ENCODE measurements at places on chromosomes 2 and 18.

GRCh38 chr2:143071185-143071876 is 57.9 kb upstream of the ARHGAP15 start:
- H3K27ac ChIP-seq = no peak overlapping the region
- no peaks in the 10 kb centered on the region for H3K27me3 ChIP-seq
- DNase-seq = no peak
- H3K4me3 ChIP-seq = no peak overlapping the region

GRCh38 chr2:172858473-172858745 is 122.8 kb downstream of the RAPGEF4 start:
- no peaks in the 10 kb centered on the region for H3K4me1 ChIP-seq
- no peaks in the 10 kb centered on the region for H3K36me3 ChIP-seq
- peaks cover 4% of the 10 kb centered on the region for H3K27me3 ChIP-seq
- no peak for DNase-seq
- no peak overlapping the region for H3K27ac ChIP-seq

DNA sequence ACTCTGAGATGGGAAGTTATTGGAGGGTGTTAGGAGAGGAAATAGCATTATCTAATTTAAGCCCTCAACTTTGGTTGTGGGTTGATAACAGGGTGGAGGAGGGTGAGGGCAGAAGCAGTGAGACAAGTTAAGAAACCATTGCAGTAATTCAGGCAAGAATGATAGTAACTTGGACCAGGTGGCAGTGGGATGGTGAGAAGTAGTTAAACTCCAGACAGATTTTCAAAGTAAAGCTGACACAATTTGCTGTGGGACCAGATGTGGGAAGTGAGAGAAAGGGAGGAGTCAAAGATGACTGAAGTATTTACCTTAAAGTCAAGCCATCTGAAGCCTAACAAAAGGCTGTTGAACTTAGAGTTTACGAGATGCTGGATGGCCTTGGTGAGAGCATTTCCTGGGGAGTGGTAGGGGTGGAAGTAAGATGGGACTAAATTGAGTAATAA is 163.2 kb upstream of the KLF7 start:
- H3K4me1 ChIP-seq = peaks cover 46% of the 10 kb centered on the region
- H3K27me3 ChIP-seq = no peaks in the 10 kb centered on the region
- H3K36me3 ChIP-seq = peaks cover 5% of the 10 kb centered on the region
- no peak overlapping the region for H3K4me3 ChIP-seq

DNA sequence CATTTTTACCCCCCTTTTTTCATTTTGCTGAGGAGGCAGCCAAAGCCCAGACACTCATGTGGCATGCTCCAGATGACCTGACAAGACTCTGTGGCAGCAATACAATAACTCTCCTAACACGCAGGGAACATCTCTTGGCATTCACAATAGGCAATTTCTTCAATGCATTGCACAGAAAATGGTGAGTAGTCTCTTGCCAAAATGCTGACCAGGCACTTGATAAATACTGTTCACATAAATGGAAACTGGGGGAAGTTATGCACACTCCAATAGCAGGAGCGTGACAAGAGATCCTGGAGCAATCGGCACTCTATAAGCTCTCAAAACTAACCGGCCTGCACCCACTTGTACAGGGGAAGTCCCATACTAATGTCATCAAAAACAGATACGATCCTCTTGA is 66.3 kb downstream of the NBAS start:
- H3K27me3 ChIP-seq = no peaks in the 10 kb centered on the region
- DNase-seq = no peak
- H3K4me1 ChIP-seq = no peaks in the 10 kb centered on the region

DNA sequence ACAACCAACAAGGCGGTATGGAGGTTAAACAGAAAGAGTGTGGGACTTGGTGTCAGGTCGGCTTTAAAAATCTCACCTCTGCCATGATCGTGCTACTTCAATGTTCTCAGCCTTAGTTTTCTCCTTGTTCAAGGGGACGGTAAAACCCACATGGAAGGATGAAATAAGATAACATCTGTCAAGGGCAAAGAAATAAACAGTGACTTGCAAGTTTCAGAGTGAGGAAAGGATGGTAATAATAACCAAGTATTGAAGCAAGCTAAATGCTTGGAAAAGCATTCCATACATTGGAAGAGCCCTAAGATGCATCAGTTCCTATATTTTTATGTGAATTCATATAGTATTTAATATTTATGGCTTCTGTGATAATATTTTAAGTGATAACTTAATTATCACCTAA is 29.8 kb upstream of the LMAN1 start:
- no peak for DNase-seq
- H3K4me3 ChIP-seq = no peak overlapping the region
- peaks cover 14% of the 10 kb centered on the region for H3K27me3 ChIP-seq
- H3K36me3 ChIP-seq = no peaks in the 10 kb centered on the region
- H3K27ac ChIP-seq = no peak overlapping the region

DNA sequence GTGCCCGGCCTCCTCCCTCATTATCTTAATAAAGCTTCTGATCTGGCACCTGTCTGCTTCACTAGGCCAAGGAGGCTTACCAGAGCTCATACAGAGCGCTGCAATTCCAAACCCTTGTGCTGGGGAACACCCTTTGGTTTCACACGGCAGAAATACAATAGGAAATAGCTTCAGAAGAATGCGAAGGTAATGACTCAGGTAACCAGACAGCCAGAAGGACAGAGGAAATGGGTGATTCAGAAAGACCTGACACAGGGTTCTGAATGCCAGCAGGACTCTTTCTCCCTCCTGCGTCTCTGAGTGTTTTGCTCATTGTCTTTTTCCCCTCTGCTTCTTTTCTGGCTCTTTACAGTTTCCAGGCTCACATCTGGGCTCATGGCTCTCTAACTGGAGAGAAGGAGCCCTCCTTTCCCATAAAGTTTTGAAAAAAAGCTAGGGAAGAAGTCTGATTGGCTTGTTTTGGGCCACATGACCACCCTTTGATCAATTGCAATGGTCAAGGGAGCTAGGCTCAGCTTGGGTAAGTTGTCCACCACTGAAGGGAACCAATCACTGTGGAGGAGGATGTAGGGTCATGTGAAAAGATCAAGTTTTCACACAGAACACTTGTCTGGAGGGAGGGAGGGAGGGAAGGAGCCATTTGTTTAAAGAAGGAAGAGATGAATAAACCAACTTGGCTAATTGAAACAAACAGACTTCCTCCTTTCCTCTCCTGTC is 90.5 kb upstream of the UPP2 start:
- no peak overlapping the region for H3K4me3 ChIP-seq
- peaks cover 32% of the 10 kb centered on the region for H3K4me1 ChIP-seq
- no peaks in the 10 kb centered on the region for H3K36me3 ChIP-seq

- peaks cover 2% of the 10 kb centered on the region for H3K36me3 ChIP-seq
- no peak overlapping the region for H3K27ac ChIP-seq
- peaks cover 32% of the 10 kb centered on the region for H3K27me3 ChIP-seq
- H3K4me1 ChIP-seq = peaks cover 45% of the 10 kb centered on the region
Observed at GRCh38 chr2:11102466-11102865, 52.8 kb upstream of the SLC66A3 start.

- H3K4me3 ChIP-seq = no peak overlapping the region
- H3K27ac ChIP-seq = no peak overlapping the region
- no peaks in the 10 kb centered on the region for H3K36me3 ChIP-seq
- H3K27me3 ChIP-seq = no peaks in the 10 kb centered on the region
Observed at GRCh38 chr2:233789554-233789953, 11.4 kb downstream of the MROH2A start.

- no peak overlapping the region for H3K4me3 ChIP-seq
- no peaks in the 10 kb centered on the region for H3K4me1 ChIP-seq
- H3K27ac ChIP-seq = no peak overlapping the region
- no peaks in the 10 kb centered on the region for H3K27me3 ChIP-seq
Observed at GRCh38 chr2:168700615-168701245, 101.7 kb upstream of the NOSTRIN start.

DNA sequence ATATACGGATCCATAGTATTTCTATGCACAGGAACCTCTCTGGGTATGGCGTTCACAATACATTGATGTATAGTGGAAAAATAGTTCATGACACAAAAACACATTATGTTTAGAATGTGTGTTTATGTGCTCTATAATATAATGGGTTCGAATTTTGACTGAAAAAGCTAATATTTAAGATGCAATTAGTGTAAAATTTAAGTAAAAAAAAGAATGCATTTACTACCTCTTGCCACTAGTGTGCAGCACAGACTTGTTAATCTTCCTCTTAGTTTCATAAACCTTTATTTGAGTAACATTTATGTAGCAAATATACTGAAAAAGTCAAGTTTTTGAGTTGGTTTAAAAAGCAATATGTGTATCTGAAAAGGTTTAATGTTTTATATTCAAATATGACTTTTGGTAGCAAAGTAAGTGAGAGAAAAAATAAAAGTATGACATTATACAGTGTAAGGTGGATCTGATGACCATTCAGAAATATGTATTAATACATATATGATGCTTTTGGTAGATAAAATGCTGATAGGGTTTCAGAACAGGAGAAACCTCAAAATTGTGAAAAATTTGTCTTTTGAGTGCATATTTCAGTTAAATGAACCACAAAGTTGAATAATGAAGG is 49.4 kb downstream of the CCDC102B start:
- DNase-seq = no peak
- no peak overlapping the region for H3K27ac ChIP-seq
- H3K36me3 ChIP-seq = no peaks in the 10 kb centered on the region
- no peaks in the 10 kb centered on the region for H3K4me1 ChIP-seq
- H3K27me3 ChIP-seq = no peaks in the 10 kb centered on the region

DNA sequence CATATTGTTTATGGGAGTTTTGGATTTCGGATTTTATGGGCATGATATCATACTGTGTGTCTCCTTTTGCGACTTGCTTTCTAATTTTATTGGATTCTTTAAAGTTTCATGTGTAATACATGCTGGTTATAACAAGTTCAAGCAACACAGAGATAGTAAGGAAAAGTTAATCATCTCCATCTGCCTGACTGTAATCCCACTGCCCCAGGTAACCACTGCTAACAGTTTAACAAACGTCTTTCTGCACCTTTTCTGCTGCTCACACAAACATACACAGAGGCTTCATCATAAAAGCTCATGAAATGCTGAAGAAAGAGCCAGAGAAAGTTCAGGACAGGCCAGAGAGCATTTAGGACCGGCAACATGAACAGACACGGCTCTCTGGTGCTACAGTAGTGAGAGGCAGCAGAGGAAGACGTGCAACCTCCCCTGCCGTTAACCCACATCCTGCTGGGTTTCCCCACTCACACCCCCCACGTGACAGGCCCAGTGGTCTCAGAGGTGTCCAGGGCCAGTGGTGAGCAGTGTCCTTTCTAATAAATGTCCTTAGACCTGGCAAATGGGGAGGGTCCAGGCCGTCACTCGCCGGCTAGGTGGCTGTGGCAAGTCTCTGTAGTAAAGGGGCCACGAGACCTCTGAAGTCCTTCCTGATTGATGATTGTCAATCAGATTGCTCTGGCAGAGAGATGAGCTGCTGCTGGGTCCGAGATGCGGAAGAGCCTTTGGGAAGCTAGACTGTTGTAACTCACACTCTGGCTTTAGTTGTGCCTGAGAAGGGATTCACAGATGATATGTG is 43.0 kb upstream of the SLC1A4 start:
- peaks cover 1% of the 10 kb centered on the region for H3K27me3 ChIP-seq
- DNase-seq = peak; percentile 79
- peak overlapping the region; percentile 67 for H3K4me3 ChIP-seq
- peak overlapping the region; percentile 91 for H3K27ac ChIP-seq

GRCh38 chr18:38611036-38611964 is 1045.7 kb upstream of the CELF4 start:
- H3K36me3 ChIP-seq = no peaks in the 10 kb centered on the region
- H3K4me3 ChIP-seq = no peak overlapping the region
- no peak overlapping the region for H3K27ac ChIP-seq
- DNase-seq = no peak
- no peaks in the 10 kb centered on the region for H3K4me1 ChIP-seq
- no peaks in the 10 kb centered on the region for H3K27me3 ChIP-seq

GRCh38 chr2:54084600-54084999 is 30.8 kb upstream of the ACYP2 start:
- DNase-seq = no peak
- H3K27me3 ChIP-seq = no peaks in the 10 kb centered on the region
- H3K27ac ChIP-seq = no peak overlapping the region
- H3K36me3 ChIP-seq = no peaks in the 10 kb centered on the region

DNA sequence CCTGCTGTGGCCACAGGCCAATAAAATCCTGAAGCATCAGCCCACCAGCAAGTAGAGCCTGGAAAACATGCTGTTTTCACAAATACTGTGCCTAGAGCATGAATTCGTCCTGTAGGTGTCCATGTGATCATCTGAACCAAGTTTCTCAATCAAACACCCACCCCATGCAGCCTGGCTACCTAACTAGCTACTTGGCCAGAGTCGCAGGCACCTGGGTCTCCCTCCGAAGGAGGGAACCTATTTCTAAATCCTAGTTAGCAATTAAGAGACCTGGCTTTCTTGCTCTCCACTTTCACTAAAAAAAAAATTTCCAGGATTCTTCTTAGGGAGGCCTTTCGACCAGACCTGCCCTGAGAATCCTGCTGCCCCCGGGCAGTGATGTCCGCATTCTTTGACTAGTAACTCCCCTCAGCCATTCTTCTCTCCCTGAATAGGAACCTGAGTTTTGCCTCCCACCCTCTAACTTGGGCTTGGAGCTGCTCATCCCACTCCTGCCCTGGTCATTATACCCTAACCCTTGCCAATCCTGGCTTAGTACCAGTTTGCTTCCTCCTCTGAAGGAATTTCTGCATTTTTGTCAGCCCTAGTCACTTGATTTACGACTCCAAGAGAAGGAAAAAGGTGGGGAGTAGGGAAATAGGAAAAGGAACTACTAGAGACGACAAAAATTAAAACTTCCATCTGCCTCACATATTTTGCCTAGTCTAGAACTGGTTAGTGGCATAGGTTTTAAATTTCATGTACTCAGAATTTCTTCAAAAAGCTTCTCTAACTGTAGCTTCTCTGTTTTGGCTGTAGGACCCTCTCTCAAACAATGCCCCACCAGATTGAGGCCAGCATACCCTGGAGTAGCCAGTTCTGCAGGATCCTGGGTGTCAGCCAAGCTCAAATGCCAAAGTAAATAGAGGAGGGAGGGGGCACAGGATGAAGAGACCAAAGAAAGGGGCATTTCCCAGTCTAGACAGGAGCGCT is 25.4 kb upstream of the TANK start:
- no peak overlapping the region for H3K27ac ChIP-seq
- peaks cover 5% of the 10 kb centered on the region for H3K36me3 ChIP-seq
- peaks cover 38% of the 10 kb centered on the region for H3K4me1 ChIP-seq
- H3K4me3 ChIP-seq = no peak overlapping the region
- no peak for DNase-seq

DNA sequence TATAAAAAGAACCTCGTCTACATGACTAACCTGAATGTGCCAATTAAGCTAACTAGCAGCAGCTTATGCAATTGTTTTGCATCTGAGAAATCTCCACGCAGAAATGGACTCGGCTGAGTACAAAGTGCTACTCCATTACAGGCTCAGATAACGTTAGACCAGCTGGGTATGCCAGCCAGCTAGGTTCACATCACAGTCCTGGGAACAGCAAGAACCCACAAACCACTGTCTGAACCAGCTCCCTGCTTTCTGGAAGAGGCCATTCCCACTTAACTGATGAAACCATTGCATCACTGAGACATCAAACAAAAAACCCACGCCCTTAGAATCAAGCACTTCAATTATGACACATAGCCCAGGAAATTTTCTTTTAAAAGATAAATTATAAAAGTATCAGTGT is 202.7 kb downstream of the CYRIA start:
- H3K4me1 ChIP-seq = no peaks in the 10 kb centered on the region
- H3K36me3 ChIP-seq = no peaks in the 10 kb centered on the region
- DNase-seq = no peak
- H3K27ac ChIP-seq = no peak overlapping the region
